ENCODE measurements at places on chromosomes 7 and 10.

DNA sequence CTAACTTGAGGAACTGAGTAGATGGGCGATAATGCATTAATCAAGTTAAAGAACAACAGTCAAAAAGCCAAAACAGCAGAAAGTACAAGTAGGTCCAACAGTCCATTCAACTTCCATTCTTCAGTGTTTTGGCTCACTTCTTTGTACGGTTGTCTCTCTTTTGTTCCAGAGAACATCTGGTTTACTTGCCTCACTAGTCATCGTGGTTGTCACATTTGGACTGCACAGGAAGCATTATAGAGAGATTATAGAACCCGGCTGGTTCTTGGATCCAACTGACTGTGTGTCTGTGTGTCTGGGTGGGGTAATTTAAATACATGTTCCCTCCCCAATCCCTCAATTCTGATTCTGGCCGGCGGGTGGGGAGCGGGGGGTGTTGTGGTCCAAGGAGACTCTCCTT, 1.8 kb upstream of the CEP41 start:
- no peak for DNase-seq

DNA sequence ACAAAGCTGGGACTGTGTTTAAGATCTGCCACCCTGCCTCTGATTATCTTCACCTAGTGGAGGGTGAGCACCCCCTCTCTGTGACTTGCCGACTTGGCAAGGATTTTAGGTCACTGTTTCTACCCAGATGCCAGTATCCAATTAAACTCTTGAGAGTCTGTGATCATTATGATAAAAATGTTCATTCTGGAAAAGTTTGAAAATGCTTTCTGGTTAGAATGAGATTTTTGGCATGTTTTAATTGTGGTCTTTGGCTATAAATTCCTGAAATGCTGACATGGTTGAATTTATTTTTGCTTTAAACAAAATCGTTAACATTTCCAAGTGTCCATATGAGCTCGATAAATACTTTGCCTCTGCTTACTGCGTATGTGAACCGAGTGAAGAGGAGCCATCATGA, 221.4 kb downstream of the BICC1 start:
- DNase-seq = no peak

DNA sequence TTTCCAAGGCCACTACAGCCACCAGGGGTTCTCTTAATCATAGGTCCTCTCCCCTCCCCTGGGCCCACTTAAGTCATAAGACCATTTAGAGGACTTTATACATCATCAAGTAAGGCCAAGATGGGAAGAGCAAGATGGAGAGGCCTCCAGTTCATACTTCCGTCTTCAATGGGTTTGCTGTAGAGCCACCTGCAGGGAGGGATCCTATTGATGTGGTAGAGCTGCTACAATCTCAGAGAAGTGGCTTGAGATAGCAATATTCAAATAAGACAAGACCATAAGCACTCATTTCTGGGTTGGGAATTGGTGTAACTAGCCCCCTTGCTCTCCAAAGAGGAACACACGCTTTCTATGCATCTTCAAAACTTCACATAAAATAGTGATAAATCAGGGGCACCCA, 214.2 kb downstream of the PLXNA4 start:
- DNase-seq = no peak

GRCh38 chr10:78660446-78661106, 408.2 kb upstream of the ZMIZ1 start:
- no peak for DNase-seq

DNA sequence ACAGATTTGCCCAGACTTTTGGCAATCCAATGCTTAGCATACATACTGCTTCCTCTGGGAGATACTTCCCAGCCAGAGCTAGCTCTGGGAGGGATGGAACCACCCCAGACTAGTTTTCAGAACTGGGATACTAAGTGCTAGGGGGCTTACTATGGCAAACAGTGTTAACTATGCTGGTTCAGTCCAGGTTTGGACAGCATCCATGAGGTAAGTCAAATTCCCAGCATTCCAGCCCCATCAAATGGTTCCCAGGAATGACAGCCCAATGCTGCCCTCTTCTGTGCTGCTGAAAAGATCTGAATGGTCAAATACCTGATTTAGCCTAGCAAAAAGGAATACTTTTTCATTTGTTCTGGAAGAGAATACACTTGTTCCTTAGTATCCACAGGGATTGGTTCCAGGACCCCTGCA, 141.7 kb upstream of the CCDC6 start:
- DNase-seq = peak; percentile 19

DNA sequence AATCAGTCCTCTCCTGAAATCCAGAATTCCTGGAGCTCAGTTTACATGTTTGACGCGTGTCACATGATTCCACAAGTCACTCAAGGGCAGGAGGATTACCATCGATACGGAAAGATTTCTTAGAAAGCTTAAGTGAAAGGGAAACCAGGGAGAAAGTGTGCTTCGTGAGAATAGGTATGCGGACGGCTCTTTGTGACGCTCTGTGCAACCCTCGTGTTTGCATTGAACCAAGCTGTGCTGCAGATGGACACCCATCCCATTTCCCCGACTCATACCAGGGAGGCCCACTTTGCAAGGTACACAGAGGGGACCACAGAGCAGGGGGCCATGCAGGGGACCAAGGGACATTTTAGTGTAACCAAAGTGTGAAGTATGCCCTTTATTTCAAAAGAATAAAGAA, 43.2 kb downstream of the IKZF1 start:
- DNase-seq = no peak

DNA sequence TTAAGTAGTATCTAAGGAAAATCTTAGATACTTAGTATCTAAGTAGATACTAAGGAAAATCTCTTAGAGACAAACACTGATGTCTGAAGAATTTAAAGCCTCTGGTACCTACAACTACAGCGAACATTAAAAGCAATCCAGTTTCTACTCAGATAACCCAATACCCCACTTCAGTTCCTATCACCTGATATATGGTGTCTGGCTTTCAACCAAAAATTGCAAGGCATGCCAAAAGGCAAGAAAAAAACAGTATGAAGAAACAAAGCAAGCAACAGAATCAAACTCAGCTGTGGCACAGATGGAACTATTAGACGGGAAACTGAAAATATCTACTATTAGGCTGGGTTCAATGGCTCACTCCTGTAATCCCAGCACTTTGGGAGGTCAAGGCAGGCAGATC, 31.1 kb downstream of the ARHGAP12 start:
- no peak for DNase-seq

DNA sequence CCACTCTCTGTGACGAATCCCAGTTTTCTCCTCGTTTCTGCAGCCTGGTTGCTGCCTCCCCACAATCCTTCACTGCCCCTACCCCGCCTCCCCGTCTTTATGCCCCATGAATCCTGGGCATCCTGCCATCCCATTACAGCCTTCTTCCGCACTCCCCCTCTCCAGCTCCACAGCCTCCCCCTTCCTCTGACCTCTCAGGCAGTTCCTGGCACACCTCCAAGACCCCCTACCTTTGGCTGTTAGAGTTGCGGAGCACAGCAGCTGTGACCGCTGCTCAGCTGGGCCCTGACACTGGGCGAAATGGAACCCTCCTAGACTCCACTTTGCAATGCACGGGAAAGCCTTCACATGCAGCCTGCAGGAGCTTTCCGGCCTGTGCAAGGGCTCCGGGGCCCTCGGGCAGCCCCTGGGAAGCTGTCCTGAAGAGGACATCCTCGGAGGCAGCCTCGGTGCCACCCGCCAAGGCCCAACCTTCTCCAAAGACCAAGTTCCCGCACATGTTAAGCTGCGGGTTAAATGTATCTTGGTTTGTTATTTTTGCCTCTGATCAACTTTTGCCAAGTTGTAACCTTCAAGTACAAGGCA, 400.7 kb upstream of the MKI67 start:
- no peak for DNase-seq

GRCh38 chr10:9274206-9274755, 1219.8 kb downstream of the GATA3 start:
- no peak for DNase-seq

DNA sequence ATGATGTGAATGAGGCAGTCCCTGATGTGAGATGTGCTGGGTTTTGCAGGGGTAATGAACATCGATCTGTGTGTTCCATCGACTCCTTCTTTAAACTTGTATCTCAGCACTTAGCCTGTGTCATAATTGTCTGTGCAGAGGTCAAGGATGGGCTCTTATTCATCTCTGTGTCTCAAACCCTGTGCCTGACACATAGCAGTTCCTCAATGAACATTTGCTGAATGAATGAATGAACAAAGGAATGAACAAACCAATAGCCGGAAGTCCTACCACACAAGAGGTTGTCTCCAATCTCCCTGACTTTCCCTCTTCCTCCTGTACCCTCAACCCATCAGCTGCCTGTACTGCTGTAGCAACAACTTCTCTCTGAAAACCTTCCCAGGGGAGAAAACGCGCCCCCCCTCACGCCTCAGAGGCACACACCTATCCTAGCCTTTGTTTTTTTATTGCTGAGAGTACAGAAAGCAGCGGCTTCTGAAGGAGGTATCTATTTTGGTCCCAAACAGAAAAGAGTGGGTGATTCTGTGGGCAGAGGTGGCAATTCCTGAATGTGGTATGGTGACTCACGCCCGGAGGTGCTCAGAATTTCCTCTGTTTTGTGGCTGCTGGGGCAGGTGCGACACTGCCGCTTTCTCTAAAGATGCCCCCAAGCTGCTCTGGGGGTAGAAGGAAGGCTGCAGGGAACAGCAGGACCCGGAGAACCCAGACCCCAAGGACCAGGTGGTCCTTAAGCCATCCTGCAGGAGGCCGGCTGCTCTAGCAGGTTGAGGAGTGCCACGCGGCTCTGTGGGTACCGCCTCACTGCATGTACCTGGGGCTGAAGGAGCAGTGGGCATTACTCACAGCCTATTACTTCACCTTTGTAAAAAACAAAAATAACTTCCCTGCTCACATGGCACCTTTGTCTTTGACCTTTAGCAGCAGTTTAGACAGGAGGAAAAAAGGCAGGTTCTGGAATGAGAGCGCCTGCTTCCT, 9.6 kb downstream of the IL2RA start:
- no peak for DNase-seq

GRCh38 chr7:101378751-101379174, 16.1 kb downstream of the COL26A1 start:
- no peak for DNase-seq

GRCh38 chr10:122142641-122143237, 128.4 kb upstream of the BTBD16 start:
- peak; percentile 85 for DNase-seq

DNA sequence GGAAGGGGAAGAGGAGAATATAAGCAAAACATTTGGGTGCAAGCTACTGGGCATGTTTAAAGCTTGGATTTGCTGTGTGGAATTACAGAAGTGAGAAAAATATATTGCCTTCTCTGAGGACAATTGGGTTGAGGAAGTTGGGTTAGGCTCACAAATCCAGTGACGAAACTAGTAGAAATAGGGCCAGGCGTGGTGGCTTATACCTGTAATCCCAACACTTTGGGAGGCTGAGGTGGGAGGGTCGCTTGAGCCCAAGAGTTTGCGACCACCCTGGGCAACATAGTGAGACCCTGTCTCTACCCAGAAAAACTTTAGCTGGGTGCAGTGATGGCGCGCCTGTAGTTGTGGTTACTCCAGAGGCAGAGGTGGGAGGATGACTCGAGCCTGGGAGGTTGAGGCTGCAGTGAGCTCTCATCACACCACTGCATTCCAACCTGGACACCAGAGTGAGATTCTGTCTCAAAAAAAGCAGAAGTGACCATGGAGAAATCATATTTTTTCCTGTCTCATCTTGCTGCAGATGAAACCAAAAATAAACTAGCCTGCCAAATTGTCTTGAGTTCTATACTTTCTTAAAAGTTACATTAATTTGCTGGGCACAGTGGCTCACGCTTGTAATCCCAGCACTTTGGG, 22.4 kb downstream of the NRBF2 start:
- no peak for DNase-seq

- DNase-seq = no peak
Observed at GRCh38 chr10:15336211-15336610, 34.9 kb downstream of the FAM171A1 start.

DNA sequence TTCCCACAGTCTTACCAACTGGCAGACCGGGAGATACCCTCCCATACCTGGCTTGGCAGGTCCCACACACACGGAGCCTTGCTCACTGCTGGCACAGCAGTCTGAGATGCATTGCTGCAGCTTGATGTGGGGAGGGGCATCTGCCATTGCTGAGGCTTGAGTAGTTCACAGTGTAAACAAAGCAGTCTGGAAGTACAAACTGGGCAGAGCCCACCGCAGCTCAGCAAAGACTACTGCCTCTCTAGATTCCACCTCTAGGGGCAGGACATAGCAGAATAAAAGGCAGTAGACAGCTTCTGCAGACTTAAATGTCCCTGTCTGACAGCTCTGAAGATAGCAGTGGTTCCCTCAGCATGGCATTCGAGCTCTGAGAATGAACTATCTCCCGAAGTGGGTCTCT, 69.6 kb upstream of the RELN start:
- DNase-seq = no peak

DNA sequence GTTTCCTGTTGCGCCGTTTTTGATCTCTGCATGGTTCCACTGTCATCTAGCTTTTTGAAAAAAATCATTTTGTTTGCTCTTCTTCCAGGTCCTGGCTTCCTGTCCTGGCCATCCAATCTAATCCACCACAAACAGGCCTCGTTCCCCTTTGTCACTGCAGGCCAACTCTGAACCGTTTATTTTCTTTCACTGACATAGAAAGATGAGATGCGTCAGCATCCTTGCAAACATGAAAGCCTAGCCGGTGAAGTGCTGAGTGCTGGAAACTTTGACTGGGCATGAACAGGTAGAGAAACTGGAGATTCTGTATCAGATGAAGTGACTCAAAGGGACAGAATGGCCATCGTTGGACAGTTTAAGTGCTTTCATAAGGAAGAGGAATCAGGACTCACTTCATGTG, 1247.8 kb downstream of the TYW1 start:
- no peak for DNase-seq

- DNase-seq = no peak
Observed at GRCh38 chr7:103613655-103614642, 167.9 kb upstream of the SLC26A5 start.

DNA sequence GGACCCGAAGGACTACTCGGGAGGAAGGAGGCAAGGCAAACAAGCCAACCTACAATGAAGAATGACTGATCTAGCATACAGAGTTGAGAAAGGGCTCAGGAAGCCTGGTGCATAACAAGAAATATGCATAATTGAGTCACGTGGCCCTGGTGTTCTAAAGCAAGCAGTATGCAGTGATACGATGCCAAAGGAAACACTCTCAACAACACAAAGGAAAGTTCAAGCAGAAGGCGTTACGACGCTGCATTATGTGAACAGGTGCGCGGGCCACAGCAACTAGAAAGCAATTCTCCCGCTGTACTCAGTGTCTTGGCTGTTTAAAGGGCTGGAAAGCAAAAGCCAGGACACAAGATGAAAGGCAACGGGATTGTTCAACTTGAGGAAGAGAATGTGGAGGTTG, 100.8 kb downstream of the PRTFDC1 start:
- DNase-seq = no peak

DNA sequence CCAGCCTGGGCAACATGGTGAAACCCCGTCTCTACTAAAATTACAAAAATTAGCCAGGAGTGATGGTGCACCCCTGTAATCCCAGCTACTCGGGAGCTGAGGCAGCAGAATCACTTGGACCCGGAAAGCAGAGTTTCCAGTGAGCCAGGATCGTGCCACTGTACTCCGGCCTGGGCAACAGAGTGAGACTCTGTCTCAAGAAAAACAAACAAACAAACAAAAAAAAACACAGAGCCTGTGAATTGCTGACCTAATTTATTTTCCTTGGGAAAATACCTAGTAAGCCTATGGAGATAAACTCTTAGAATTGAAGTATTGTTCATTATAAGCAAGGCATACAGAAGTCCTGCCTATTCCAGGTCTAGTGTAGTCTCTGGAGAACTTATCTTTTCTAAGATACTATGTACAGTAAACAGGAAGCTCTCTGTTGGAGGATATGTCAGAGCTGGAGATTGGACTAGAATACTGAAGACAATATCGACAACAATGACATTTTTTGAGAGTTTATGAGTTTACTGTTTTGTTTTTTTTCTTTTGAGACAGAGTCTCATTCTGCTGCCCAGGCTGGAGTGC, 14.9 kb downstream of the GTF2I start:
- no peak for DNase-seq

Measured in HEK293T (cell line).